Epithelial cell of prostate (primary cell): ENCODE measurements at places on chromosomes 16 and 17.
A peak's percentile ranks its signal among the peaks of the same experiment; 100 is the strongest.

- no peak for DNase-seq
These were observed 21.1 kb downstream of the ARHGAP27 start for GRCh38 chr17:45411348-45412105.

DNA sequence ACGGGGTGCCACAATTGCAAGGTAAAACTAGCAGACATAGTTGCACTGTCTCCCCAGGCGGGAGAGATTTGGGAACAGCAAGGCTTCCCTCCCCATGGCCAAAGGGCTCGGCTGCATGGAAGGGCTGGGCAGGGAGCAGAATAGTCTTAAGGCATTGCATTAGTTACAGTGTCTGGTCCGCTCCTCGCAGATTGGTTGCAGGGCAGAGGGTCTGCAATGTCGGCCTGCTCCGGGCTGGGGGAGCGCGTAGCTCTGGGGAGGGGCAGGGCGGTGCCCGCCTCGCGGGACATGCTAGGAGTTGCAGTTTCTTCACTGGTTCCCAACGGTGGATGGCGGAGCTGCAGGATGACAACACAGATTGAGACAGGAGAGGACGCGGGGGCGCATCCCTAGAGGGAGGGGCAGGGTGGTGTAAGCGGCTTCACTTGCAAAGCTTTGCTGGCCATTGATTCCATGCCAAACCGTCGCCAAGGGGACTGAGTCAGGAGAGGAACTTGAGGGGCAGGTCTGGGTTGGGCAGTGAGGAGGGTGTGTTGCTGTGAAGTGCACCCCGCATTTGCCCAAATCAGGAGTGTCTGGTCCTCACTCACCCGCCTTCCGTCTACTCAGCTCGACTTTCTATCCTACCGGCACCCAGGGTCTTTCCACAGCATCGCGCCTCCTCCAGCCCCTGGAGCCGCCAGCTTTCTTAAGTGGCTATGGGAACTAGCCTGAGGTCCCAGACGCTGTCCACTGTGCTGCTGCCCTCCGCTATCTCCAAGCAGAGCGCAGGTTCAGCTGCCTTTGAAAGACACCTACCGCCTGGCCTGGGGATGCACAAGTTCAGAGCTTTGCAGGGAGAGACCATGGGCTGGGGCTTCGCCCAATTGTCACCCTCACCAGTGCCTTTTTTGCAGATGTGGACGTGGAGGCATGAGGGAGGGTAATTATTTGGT is 1748.9 kb downstream of the TP53TG3F start:
- no peak for DNase-seq

GRCh38 chr16:84460406-84461028 is 43.9 kb downstream of the MEAK7 start:
- no peak for DNase-seq

DNA sequence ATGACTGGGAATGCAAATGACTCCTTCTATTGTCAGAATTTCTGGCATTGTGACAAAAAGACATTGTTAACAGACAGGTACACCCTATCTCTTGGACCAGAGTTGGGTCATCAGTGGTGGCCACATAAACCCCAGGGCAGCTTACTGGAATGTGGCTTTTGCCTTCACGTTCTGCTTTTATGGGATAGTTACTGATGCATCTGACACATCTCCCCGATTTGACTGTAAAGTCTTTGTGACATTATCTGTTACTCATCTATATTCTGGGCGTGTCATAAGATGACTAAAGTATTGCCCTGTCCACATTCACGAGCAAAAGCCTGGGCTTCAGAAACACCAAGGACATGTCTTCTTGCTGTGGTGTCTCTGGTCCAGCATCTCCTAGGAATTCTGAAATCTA is 18.7 kb upstream of the AQP8 start:
- DNase-seq = peak; percentile 14

- DNase-seq = no peak
These were observed 6.2 kb downstream of the CYBC1 start for GRCh38 chr17:82444284-82444893.

DNA sequence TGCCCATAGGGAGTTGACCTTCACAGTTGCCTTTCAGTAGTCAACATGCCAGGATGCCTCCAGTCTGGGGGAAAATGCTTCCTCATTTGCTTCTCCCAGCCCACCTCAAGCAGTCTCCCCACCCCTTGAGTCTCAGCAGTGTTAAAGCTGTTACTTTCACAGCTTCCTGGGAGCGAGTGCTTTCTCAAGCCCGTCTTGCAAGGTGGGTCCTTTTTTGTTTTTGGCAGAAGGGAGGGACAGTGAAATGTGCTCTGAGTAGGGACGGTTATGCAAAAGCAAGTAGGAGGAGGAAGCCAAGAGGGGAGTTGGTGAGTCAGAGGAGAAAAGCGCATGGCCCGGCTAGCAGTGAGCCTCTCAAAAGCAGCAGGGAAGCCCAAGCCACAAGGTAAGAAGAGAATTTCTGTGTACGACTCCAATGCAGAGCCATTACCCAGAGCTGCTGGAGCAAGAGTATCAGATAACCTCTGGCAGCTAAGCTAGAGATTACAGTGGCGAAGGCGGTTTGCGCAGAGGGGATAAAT is at the start of gene CHST4:
Gene CHST4 (plus strand): TSS at position 316 of the 521 bp plus-strand sequence. CDS start 10,252 bp downstream, outside the sequence.
- peak; percentile 14 for DNase-seq

- no peak for DNase-seq
These were observed 92.3 kb downstream of the SPAG9 start for GRCh38 chr17:51028176-51028863.

GRCh38 chr17:65093930-65094329 is 37.4 kb upstream of the GNA13 start:
- DNase-seq = no peak

GRCh38 chr17:57554826-57555635 is 190.1 kb downstream of the CCDC182 start:
- DNase-seq = no peak

DNA sequence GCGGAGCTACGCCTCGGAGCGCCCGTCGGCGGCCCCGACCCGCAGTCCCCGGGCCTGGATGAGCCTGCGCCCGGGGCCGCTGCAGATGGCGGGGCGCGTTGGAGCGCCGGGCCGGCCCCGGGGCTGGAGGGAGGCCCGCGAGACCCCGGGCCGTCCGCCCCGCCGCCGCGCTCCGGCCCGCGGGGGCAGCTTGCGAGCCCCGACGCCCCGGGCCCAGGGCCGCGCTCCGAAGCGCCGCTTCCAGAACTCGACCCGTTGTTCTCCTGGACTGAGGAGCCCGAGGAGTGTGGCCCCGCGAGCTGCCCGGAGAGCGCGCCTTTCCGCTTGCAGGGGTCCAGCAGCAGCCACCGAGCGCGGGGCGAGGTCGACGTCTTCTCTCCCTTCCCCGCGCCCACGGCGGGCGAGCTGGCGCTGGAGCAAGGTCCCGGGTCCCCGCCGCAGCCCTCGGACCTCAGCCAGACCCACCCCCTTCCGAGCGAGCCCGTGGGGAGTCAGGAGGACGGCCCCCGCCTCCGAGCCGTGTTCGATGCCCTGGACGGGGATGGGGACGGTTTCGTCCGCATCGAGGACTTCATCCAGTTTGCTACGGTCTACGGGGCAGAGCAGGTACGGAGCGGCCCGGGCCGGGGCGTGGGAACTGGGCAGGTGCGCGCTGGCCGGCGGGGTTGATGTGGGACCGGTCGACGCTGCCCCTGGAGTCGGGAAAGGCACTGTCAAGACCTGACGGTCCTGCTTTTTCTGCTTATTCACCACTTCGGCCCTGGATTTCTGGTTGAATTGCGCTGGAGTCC is 861 bp downstream of the RAB11FIP3 start:
- no peak for DNase-seq

- DNase-seq = no peak
These were observed 5.8 kb upstream of the CCDC182 start for GRCh38 chr17:57750895-57751294.

GRCh38 chr16:84278333-84278732 is 16.3 kb upstream of the WFDC1 start:
- no peak for DNase-seq

DNA sequence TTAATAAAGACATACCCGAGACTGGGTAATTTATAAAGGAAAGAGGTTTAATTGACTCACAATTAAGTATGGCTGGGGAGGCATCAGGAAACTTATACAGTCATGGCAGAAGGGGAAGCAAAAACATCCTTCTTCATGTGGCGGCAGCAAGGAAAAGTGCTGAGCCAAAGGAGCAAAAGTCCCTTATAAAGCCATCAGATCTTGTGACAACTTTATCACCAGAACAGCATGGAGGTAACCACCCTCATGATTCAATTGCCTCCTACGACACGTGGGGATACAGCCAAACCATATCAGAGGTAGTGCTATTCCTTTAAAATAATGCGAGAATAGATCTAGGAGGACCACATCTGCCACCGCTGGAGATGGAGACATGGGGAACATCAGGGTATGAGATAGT is 9.0 kb downstream of the C16orf54 start:
- no peak for DNase-seq

DNA sequence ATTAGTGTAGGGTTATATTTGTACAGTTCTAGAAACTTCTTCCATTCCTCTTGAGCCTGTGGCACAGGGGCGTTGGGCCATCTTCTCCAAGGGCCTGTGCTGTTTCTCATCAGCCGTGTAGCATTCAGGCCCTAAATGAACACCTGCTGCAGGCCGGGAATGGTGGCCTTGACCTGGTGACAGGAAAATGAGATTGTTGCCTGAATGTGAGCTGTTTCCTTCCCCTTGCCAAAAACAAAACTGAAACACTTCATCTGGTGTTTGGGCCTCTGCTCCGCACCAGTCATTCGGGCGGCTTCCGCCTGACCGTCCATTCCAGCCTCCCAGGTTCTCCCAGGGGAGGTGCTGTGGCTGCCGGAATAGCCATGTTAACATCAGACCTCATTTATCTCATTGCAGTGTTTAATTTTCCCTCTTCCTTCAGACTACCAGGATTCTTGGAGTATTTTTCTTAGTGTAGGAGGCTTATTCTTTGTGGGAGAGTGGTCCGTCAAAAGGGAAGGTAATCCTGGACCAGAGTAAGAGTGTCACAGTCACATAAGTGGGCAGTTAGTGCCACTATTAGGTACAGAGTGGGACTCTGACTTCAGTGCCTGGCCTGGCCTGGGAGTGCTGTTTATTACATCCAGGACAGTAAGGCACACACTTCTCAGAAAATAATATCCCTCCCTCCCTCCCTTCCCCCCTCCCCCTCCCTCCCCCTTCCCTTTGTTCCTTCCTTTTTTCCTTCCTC is 61.9 kb downstream of the WWP2 start:
- DNase-seq = no peak

DNA sequence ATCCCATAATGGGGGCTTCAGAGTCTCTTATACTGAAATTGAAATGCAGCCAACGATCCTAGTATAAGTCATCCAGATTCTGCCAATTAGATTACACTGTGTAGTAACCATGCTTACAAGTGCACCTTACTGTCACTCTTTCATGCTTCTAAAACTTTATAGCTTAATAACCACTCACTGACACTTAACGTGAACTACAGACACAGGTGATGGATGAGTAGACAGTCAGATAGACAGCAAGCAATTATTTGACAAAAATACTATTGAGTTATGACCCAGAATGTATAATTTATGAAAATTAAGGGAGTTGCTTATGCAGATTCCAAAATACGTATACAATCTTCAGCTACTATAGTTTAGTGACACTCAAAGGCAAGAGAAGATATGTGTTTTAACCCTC is 6.3 kb downstream of the CDH8 start:
- DNase-seq = no peak

- DNase-seq = peak; percentile 36
These were observed 8.2 kb downstream of the CAPN15 start for GRCh38 chr16:535446-536405.

DNA sequence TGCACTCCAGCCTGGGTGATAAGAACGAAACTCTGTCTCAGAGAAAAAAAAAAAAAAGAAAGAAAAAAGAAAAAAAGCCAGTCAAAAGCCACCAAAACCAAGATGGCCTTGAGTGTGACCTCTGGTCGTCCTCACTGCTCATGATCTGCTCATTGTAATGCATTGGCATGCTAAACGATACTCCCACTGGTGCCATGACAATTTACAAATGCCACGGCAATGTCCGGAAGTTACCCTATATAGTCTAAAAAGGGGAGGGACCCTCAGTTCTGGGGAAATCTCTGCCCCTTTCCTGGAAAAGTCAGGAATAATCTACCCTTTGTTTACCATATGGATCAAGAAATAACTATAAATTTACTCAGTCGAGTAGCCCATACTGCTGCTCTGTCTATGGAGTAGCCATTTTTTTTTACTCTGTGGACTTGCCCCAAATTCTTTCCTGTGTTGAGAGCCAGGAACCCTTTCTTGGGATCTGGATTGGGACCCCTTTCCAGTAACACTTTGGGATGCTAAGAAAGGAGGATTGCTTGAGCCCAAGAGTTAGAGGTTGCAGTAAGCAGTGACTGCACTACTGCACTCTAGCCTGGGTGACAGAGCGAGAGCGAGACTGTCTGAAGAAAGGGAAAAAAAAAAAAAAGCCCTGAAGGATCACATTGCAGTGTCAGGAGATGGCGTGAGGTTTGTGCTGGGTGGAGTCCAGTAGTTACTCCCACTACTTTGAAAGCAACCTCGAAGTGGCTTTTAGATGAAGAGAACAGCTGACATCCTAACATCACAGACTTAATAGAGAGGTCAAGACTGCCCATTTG is 3.7 kb upstream of the TMEM231 start:
- DNase-seq = no peak

DNA sequence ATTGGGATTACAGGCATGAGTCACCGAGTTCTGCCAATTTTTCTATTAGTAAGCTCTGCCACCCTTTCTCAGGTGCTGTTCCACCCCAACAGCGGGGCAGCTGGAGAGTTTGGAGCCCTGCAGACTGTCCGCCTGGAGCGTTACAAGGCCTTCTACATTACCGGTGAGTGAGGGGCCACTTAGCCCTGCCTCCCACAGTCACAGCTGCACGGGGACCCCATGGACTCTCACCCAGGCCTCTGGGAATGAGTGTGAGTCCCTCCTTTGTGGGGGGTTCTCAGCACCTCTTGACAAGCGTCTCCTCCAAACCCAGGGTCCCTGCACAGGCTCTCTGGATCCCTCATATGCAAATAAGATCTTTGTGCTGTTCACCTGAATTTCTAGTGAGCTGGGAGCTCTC is 56.0 kb downstream of the WIPI1 start:
- no peak for DNase-seq

- no peak for DNase-seq
These were observed 59.1 kb downstream of the NEUROD2 start for GRCh38 chr17:39548494-39549225.

- no peak for DNase-seq
These were observed 162.3 kb downstream of the ABCA8 start for GRCh38 chr17:68792873-68793272.
